ENCODE measurements at places on chromosomes 12 and 14. TPM values are rescaled to one million over a fixed set of nuclear protein-coding genes. Genes with fewer than 3 reads are reported as not detected.

EGLN3 gene
- total RNA-seq, result 1.2 TPM

ACOT4 gene
- 3.2 TPM for total RNA-seq

DPY19L2 gene
- total RNA-seq, result 0.34 TPM

TAS2R19 gene
- total RNA-seq, result 0.93 TPM

FLVCR2 gene
- total RNA-seq, result 2.8 TPM

TIMM9 gene
- 61.4 TPM for total RNA-seq

VRK1 gene
- 76.9 TPM for total RNA-seq

SOAT2 gene
- 1.5 TPM for total RNA-seq

PTPRB gene
- not detected for total RNA-seq

TSPAN19 gene
- not detected for total RNA-seq

NOVA1 gene
- total RNA-seq, result not detected

KRT86 gene
- total RNA-seq, result 0.10 TPM

Data from activated CD4-positive, alpha-beta memory T cell treated with anti-CD3 and anti-CD28 coated beads for 36 hours (primary cell).